ENCODE measurements at places on chromosomes 7 and 10. TPM values are rescaled to one million over a fixed set of nuclear protein-coding genes. Genes with fewer than 3 reads are reported as not detected.

The TUBAL3 gene
- not detected for total RNA-seq

The ZSCAN25 gene
- total RNA-seq = 9.7 TPM

DNA sequence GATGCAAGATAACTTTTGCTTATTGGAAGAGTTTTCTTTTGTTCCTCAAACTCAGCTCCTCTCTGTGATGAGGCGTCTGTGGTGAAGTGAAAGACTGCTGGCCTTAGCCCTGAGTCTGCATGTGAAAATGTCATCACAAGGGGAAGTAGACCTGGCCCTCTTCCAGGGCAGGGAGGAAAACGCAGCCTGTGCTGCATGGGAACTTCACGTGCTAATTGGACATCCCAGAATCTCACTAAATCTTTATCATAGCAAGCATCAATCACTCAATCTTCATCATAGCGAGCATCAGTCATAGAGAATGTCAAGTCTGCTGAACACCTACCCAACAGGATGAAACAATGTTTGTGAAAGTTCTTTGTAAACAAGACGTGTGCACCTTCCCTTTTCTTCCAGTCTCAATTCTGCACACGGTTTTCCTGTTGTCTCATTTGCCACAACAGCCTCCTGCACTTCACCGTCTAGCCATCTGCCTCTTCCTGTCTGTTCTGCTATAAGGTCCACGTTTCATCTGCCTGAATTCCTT, 314.6 kb downstream of the FRMD4A start:
- no peak overlapping the region for H3K4me3 ChIP-seq
- no peaks in the 10 kb centered on the region for H3K27me3 ChIP-seq
- DNase-seq = no peak
- H3K4me1 ChIP-seq = peaks cover 8% of the 10 kb centered on the region

GRCh38 chr7:27062946-27063345, 32.9 kb downstream of the HOXA1 start:
- no peaks in the 10 kb centered on the region for H3K36me3 ChIP-seq
- H3K27ac ChIP-seq = no peak overlapping the region
- DNase-seq = peak; percentile 22

GRCh38 chr7:142897691-142898090, 12.1 kb upstream of the TRPV6 start:
- H3K36me3 ChIP-seq = no peaks in the 10 kb centered on the region
- peaks cover 7% of the 10 kb centered on the region for H3K27me3 ChIP-seq
- H3K27ac ChIP-seq = no peak overlapping the region
- no peaks in the 10 kb centered on the region for H3K4me1 ChIP-seq

DNA sequence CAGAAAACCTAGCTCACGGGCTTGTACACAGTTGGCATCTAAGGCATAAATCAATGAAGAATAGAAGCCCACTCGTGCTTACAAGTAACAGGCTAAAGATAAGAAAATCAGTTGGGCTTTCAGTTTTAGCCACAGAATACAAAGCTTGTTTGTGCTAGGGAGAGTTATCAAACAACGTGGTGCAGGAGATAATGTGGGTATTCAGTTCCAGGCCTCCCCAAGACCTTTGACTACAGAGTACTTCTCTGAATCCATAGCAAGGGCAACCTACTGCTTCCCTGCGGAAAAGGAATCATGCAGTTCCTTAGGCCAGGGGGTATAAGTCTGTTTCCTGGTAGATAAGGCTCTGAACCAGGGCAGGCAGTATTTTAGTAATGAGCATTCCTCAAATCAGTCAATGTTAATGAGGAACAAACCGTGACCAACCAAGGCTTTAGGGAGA, 219.5 kb upstream of the CSTF2T start:
- no peaks in the 10 kb centered on the region for H3K36me3 ChIP-seq
- no peak overlapping the region for H3K27ac ChIP-seq
- no peaks in the 10 kb centered on the region for H3K27me3 ChIP-seq
- no peak overlapping the region for H3K4me3 ChIP-seq
- no peak for DNase-seq

GRCh38 chr10:21753497-21754270, 219.7 kb downstream of the MLLT10 start:
- no peak overlapping the region for H3K27ac ChIP-seq
- no peaks in the 10 kb centered on the region for H3K4me1 ChIP-seq
- no peak overlapping the region for H3K4me3 ChIP-seq
- H3K36me3 ChIP-seq = no peaks in the 10 kb centered on the region
- H3K27me3 ChIP-seq = no peaks in the 10 kb centered on the region

- H3K36me3 ChIP-seq = no peaks in the 10 kb centered on the region
- DNase-seq = no peak
- no peak overlapping the region for H3K4me3 ChIP-seq
These were observed 73.4 kb downstream of the CDK14 start for GRCh38 chr7:90669492-90669891.

- H3K27me3 ChIP-seq = no peaks in the 10 kb centered on the region
- no peak for DNase-seq
- no peaks in the 10 kb centered on the region for H3K36me3 ChIP-seq
- no peak overlapping the region for H3K27ac ChIP-seq
- H3K4me1 ChIP-seq = no peaks in the 10 kb centered on the region
- H3K4me3 ChIP-seq = no peak overlapping the region
These were observed 80.5 kb upstream of the NPS start for GRCh38 chr10:127468632-127469031.

- no peak overlapping the region for H3K27ac ChIP-seq
- H3K36me3 ChIP-seq = peaks cover 6% of the 10 kb centered on the region
- H3K4me1 ChIP-seq = peaks cover 5% of the 10 kb centered on the region
- no peak overlapping the region for H3K4me3 ChIP-seq
- no peak for DNase-seq
- no peaks in the 10 kb centered on the region for H3K27me3 ChIP-seq
These were observed 15.7 kb downstream of the ANLN start for GRCh38 chr7:36405409-36405803.
